ENCODE measurements at places on chromosomes 5 and 9.

GRCh38 chr5:119269061-119269944 is 86.5 kb upstream of the TNFAIP8 start:
- no peak for DNase-seq

GRCh38 chr9:82732928-82733327 is 330.0 kb downstream of the RASEF start:
- DNase-seq: no peak

GRCh38 chr9:105216440-105217178 is 27.8 kb upstream of the SLC44A1 start:
- no peak for DNase-seq

GRCh38 chr5:135739383-135739981 is 95.0 kb upstream of the SLC25A48 start:
- no peak for DNase-seq

- no peak for DNase-seq
These were observed 70.0 kb downstream of the GLDC start for GRCh38 chr9:6575324-6576034.

- DNase-seq: no peak
These were observed 493.0 kb downstream of the AGTPBP1 start for GRCh38 chr9:85248514-85249312.

- DNase-seq: no peak
These were observed 97.0 kb upstream of the COL5A1 start for GRCh38 chr9:134544388-134545214.

DNA sequence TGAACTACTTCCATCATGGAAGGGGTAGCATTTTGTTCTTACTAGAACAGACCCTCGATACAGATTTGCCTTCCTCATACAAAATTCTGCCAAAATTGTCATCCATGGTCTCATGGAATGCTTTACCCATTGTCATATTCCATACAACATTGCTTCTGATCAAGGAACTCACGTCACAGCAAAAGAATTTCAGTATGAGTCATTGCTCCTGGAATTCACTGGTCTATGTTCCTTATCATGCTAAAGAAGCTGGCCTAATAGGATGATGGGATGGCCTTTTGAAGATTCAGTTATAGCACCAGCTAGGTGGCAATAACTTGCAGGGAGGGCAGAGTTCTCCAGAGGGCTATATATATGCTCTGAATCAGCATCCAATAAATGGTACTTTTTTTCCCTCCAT is 18.2 kb upstream of the FNIP1 start:
- no peak for DNase-seq

- DNase-seq: no peak
These were observed 268.7 kb downstream of the AOPEP start for GRCh38 chr9:94995048-94995693.

DNA sequence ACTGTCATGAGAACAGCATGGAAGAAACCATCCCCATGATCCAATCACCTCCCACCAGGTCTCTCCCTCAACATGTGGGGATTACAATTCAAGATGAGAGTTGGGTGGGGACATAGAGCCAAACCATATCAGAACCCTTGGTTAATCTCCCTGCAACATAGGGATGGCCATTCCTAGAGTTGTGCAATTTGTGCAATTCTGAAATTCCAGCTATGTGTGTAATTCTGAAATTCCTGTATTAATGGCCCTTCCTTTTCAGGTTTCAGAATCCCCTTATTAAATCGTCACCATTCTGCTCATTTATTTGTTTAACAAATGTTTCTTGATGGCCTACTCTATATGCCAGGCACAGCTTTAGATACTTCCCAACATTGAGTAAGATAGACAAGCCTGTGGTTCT is 282.6 kb downstream of the SMARCA2 start:
- no peak for DNase-seq

DNA sequence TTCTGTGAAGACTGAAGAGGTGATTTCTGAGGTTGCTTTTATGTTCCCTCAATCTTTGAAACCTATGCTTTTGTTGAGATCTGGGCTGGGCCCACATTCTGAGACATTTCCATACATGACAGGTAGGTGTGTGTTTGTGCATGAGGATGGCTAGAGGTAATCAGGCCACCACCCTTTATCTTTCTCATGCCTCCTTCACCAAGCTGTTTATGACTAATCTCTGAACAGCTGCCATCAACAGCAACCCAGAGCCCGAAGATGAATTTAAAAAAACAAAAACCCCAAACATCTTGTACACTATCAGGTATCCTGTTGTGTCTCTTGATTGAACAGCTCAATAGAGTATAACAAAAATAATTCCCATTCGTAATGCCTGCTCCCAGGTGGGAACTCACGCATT is 12.6 kb upstream of the C5orf46 start:
- no peak for DNase-seq

DNA sequence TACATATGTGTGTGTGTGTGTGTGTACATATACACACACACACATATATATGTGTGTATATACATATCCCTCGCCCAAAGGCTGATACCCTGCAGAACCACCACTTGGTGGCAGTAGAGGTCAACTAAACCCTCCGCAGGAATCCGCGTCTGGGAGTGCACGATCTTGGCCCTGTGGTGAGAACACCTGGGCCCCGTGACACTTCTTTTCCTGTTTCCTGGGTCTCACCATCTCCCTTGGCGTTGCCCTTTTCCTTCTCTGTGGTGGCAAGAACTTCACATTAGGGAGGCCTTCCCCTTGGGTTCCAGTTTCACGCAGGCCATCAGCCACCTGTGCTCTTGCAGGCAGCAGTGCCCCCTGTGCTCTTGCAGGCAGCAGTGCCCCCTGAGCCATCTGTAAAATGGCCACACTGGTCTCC is 8.2 kb downstream of the IL9 start:
- DNase-seq: no peak

DNA sequence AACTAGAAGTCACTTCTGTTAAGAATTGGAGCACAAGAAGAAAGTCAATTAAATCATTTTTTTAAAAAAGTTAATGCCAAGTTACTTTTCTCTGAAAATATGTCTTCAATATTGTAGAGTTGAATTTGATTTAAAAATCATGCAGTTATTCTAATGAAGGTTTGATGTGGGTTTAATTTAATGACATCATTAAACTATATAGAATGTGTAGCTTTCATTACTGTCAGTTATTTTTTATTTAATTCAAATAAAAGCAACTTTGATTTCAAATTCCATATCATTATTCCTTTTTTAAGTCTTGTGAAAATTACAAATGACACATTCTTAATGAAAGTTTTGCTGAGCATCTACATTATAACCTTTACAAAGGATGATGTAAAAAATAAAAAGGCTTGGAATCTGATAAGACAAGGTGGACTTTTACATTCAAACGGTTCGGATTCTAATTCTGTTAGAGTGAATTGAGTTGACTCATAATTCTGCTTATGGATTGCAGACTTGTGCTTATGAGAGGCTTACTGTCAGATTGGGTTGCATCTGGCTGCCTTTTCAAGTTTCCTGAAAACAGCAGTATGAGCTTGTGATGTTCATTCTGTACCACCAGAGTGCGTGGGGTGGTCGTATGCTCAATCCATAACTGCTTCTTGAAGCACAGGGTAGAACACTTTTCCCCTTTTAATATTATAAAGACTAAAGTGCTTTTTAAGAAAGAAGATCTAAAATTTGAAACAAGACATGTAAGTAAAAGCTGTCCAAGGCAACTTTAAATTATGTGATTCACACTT is 253.0 kb upstream of the ARRDC3 start:
- DNase-seq: no peak

- no peak for DNase-seq
These were observed 357.8 kb downstream of the TMEM167A start for GRCh38 chr5:82719368-82719767.

GRCh38 chr9:69376651-69377050 is 51.6 kb downstream of the ENTREP1 start:
- DNase-seq: no peak

- no peak for DNase-seq
These were observed 77.5 kb upstream of the HMHB1 start for GRCh38 chr5:143734456-143734780.

GRCh38 chr9:106228861-106229260 is 534.5 kb downstream of the TMEM38B start:
- DNase-seq: no peak

- DNase-seq: no peak
These were observed at the start of gene GFI1B for GRCh38 chr9:132978451-132979131. GFI1B (plus strand) TSS chr9:132978694; CDS start chr9:132986679, 7,985 bp downstream.

- DNase-seq: no peak
These were observed 136.4 kb downstream of the CACNA1B start for GRCh38 chr9:138013836-138014562.

GRCh38 chr5:54531546-54531945 is 14.0 kb downstream of the SNX18 start:
- DNase-seq: no peak

GRCh38 chr9:101739311-101739710 is 864 bp upstream of the GRIN3A start:
- no peak for DNase-seq

DNA sequence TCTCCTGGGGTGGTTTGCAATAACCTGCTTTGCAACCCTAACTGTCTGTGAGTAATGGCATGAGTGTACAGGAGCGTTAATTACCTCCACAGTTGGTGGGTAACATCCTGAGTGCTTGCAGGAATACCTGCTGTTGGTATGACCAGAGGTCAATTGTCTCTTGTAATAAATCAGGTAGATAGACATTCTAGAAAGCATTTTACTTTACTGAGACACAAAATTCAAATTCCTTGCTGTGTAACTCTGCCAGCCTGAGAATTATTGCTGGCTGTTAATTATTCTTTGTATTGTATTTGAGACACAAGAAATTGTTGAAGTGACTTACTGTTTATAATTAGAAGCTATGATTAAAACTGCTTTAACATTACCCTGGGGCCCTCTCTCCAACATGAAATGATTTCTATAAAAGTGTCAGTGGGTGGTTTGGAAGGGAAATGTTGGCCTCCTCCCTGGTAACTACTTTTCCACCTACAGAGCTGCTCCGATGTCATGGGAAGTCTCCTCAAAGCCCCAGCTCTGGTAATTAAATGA is 150.8 kb upstream of the ADCY2 start:
- DNase-seq: no peak

- no peak for DNase-seq
These were observed 12.6 kb upstream of the TTC23L start for GRCh38 chr5:34826347-34826746.

- DNase-seq: no peak
These were observed 50.5 kb downstream of the GADD45G start for GRCh38 chr9:89655056-89655989.

GRCh38 chr5:158121678-158122077 is 262.7 kb upstream of the CLINT1 start:
- no peak for DNase-seq

DNA sequence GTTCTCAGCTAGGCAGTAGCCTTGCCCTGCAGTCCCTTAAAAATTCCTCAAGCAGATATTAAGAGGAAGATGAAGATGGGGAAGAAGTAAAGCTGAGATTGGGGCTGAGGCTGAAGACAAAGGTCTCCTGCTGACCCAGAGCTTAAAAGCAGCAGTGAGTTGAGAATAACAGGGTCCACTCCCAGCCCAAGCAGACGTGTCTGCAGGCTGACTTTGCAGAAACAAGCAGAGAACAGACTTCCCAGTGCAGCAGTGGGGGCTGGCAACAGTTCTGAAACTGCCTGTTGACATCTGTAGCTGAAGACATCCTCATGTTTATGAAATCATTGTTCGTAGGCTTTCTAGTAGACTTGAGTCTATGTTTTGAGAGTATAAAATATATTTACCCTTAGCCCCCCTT is 1.1 kb downstream of the CTXN3 start:
- no peak for DNase-seq

GRCh38 chr5:143456952-143457547 is 53.6 kb upstream of the NR3C1 start:
- DNase-seq: no peak

GRCh38 chr5:117118499-117118898 is 543.9 kb upstream of the SEMA6A start:
- DNase-seq: no peak

DNA sequence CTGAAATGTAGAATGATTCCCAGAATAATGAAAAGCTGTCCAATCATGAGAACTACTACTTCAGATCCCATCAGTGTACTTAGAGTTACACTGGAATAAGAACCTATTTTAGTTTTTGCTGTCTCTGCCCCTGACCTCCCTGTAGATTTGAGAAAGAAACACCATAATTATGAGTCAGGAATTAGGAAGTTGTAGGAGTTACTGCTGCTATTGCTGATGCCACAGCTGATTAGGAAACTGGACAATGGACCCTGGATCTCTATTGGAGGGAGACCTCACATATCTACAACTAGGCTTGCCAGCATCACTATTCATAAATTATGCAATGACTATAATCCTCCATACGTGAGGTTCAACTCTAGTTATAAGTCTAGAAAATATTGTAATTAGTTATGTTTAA is 48.8 kb upstream of the EDIL3 start:
- DNase-seq: no peak

GRCh38 chr5:111398013-111398412 is 114.3 kb downstream of the STARD4 start:
- no peak for DNase-seq

GRCh38 chr5:99320436-99320835 is 391.6 kb upstream of the CHD1 start:
- no peak for DNase-seq

DNA sequence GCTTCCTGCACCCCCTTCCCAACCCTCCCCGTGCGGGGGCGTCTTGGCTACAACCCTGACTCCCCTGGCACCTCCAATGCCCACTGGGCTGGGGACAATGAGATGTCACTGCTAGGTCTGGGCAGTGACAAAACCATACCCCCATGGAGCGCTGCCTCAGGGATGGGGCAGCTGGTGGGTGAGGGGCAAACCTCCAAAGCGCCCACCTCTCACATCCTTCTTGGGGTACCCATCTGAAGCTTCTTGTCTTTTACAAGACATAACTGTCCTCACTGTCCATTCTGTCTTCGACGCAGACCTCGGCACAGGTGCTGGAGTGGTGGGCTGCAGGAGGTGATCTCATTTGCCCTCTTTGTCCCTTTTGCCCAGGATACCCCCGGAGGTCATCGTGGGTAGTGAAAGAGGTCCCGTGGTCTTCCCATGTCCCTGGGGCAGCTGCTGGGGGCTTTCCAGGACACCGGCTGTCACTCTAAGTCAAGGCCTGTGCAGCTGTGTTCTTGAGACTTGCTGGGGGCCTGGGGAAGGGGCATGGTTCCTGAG is 27.8 kb upstream of the CSF1R start:
- DNase-seq: no peak

DNA sequence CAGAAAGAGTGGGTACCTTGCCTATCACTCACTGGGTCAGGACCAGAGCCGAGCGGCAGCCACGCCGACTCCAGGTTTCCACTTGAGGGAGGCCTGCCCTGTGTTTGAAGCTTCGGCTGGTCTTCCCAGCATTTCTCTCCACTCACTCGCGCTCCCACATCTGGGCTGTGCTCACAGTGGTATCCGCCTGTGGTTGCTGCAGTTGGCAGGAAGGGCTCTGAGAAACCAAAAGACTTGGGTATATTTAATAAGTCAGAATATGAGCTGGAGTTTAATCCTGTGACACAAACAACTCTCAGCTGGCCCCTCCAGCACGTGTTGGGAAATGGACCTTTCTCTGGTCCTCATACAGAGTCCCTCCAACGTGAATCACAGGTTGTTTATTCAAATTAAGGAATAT is 70.9 kb downstream of the SPRY4 start:
- DNase-seq: no peak

GRCh38 chr9:29432191-29432590 is 1858.9 kb upstream of the C9orf72 start:
- DNase-seq: no peak

- DNase-seq: no peak
These were observed 597.9 kb upstream of the TLE4 start for GRCh38 chr9:78973907-78974306.
